ENCODE measurements at places on chromosomes 12 and 14.

GRCh38 chr14:72665259-72665658 lies 228.6 kb downstream of the DPF3 start:
- DNase-seq: no peak

- DNase-seq: no peak
Measured at GRCh38 chr12:41011939-41012338, 176.2 kb upstream of the PDZRN4 start.

DNA sequence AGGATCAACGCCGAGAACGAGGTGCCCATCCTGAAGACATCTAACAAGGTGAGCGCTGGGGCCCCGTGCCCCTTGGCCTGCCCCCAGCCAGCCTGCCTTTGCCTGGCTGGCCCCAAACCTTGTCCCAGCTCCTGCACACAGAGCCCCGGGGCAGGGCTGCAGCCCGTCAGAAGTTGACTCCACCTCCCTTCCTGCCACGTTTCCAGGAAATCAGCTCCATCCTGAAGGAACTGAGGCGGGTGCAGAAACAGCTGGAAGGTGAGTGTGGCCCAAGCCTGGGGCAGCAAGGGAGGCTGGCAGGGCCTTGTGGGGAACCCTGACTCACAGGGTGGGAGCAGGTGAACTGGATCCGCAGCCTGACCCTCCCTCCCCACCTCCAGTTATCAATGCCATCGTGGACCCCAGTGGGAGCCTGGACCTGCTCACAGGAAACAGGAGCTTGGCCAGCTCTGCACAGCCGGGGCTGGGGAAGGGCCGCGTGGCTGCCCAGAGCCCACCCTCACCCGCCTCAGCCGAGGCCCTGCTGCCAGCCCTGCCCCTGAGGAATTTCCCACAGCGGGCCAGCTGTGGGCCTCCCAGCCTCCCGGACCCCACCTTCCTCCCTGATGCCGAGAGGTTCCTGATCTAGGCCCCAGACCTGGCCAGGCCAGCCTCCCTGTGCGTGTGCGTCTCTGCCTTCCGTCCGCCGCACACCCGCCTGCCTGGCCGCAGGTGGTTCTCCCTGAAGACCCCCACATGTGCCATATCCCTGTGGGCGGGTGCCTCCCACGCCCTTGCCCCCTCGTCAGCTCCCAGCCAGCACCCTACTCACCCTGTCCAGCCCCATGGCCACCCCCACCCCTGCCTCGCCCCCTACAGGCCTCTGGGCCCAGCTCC lies 29.5 kb downstream of the CEP170B start:
- DNase-seq: no peak

DNA sequence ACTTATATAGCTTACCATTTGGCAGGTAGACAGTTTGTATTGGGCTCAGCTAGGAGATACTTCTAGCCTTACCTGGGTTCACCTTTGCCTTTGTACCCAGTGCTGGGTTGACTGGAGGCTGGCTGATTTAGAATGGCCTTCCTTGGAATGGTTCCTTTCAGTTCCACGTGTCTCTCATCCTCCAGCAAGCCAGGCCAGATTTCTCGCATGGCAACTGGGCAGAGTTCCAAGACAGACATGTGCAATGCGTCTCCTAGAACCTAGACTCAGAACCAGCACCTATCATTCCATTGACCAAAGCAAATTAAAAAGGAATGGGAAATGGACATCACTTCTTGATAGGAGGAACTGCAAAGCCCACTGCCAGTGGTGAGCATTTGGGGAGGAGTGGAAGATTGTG lies 79.1 kb upstream of the BDKRB2 start:
- no peak for DNase-seq

GRCh38 chr12:45655186-45655585 lies 74.3 kb upstream of the ARID2 start:
- peak; percentile 77 for DNase-seq

GRCh38 chr14:61593330-61593729 lies 102.0 kb upstream of the HIF1A start:
- no peak for DNase-seq

GRCh38 chr14:103317251-103317650 lies 16.8 kb upstream of the EIF5 start:
- DNase-seq: no peak

- peak; percentile 31 for DNase-seq
Measured at GRCh38 chr14:60092526-60092920, 800 bp downstream of the PCNX4 start.

DNA sequence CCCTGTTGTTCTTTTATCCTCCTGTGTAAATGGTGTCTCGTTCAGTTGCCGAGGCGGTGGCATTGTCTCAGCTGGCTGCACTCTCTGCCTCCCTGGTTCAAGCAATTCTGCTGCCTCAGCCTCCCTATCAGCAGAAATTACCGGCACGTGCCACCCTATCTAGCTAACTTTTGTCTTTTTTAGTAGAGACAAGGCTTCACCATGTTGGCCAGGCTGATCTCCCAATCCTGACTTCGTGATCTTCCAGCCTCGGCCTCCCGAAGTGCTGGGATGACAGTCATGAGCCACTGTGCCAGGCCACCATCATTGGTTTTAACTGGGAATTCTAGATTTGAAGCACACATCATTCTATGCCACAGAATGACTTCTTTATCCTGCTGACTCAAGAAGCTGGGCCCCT lies 175.3 kb upstream of the ALG10B start:
- DNase-seq: no peak

DNA sequence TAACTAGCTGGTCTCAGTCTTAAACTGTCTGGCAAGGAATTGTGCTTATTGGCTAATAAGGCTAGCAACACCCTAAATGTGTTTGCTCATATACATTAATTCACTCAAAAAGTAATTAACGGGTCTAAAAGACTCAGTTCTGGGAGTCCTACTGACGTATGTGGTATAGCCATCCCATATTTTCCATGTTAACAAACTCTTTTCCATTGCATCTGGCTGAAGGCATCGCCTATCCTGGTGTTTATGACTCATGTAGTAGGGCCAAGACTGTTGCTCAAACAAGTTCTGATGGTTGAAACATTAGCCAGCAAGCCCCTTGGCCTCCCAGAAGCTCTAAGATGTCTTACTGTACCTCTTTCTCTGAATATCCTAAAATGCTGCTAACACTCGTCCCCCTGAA lies 98.5 kb downstream of the PHLDA1 start:
- no peak for DNase-seq

DNA sequence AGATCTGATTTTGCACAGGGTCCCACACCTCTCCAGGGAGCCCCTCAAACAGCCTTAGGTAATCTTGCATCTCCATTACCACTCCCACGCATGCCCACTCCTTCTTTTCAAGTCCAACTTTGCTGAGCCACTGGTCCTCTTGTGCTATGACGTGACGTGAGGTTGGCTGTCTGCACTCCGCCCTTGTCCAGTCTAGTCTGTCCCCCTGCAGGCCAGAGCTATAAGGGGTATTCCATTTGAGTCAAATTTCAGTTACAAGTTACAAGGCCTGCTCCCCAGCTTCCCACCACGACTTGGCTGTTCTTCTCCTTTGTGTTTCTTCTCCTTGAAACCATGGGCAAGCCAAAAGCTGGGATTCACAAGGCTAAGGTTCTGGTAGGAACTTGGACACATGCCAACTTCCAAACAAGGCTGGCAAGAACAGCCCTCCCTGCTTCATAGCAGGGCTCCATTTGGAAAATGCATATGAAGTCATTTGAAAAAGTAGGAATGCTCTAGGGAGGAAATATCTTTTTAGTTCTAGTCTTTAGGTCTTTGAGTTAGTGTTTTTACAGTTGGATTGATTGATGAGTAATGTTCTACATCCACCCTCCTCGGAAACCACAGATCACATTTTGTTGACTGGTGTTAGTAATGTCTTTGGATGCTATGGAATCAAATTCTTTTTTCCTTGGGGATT lies 49.1 kb downstream of the KCNA1 start:
- DNase-seq: no peak

GRCh38 chr14:37709419-37710195 lies 114.2 kb downstream of the TTC6 start:
- peak; percentile 1 for DNase-seq

DNA sequence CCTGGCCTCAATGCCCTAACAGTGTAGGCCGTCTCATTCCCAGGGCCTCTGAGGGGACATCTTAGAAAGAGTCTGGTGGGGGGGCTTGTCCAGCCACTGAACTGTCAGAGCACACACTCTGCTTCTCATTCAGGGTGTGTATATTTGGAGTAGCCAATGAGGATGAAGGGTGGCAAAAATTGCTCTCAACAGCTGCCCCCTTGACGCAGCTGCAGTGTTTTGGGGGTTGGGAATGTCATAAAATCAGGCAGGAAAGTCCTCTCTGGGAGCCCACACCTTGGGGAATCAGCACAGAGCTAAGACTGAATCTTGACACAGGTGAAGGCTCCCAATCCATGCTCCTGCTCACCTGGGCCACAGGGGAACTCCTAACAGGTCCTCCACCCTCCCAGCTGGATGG lies 1.5 kb downstream of the RASAL1 start:
- DNase-seq: no peak

Measured in Jurkat, Clone E6-1 (cell line).